ENCODE measurements at places on chromosomes 4 and X. TPM values are rescaled to one million over a fixed set of nuclear protein-coding genes. Genes with fewer than 3 reads are reported as not detected.

GRCh38 chr4:81227138-81227537 lies 12.1 kb upstream of the PRKG2 start:
- DNase-seq, result no peak

MMRN1 gene
- 13.1 TPM for total RNA-seq

DNA sequence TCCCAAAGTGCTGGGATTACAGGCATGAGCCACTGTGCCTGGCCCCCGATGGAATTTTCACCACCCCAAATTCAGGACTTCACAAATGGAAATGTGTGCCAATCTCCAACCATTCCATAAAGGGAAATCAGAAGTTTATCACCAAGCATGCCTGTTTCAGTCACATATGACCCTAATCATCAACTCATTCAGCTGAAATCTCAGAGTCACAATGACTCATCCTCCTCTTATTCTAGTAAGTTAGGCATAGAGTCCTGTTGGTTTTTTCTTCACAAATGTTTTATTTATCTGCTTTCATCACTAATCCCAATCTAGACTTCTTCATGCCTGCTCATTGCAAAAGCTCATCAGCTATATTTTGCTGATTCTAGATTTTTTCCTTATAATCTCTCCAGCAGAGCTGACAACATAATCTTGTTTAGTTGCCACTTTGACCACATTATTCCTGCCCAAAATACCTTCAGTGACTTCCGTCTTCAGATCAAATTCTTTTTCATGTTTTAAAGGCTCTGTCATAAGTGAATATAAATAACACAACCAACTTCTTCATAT lies 83.3 kb downstream of the SLC7A11 start:
- DNase-seq, result no peak

DNA sequence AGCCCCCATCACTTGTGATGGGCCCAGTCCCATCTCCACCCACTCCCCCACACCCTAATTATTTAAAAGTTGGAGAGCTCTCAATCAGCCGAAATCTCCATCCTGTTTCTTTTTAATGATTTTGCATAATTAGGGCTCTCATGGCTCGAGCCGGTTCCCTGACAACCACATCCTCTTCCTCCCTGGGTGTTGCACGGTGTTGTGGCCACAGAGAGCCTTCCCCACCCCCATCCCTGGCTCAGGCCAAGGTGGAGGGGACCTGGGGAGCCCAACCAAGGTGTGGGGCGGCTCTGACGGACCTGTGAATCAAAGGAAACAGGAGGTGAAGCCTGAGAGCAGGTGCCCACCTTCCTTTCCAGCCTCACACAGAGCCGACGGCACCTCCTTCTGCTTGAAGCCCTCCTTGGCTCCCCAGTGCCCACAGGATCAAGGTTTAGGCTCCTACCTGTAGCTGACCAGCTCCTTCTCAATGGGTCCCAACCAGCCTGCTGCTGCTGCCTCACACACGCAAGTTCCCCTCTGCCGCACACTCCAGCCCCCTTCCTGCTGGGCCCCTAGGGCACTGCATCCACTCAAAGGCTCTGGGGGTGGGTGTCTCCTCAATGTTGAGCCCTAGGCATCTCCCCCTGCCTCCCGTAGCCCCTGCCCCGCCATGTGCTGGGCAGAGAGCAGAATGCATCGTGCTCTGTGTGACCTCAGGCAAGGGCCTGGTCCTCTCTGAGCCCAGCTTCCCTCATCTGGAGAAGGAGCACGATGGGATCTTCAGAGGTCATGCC lies 68.7 kb downstream of the WFS1 start:
- no peak for DNase-seq

- no peak for DNase-seq
Observed at GRCh38 chr4:126241634-126242033, 926.9 kb downstream of the FAT4 start.

DNA sequence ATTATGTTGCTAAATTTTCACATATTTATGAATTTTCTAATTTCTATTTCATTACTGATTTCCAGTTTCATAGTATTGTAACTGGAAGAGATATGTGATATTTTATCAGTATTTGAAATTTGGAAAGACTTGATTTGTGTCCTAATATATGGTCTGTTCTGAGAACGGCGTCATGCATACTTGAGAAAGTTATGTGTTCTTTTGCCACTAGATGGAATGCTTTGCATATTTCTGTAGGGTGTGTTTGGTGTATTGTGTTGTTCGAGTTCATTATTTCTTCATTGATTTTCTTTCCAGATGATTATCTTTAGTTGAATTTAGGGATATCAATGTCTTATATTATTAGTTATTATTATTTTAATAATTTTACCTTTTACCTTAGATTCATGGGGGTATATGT lies 110.6 kb upstream of the ITM2A start:
- no peak for DNase-seq

GRCh38 chr4:185721190-185722028 lies 90.6 kb downstream of the SORBS2 start:
- no peak for DNase-seq

DDIT4L gene
- total RNA-seq, result not detected

GRCh38 chr4:140641105-140641555 lies 72.4 kb upstream of the UCP1 start:
- no peak for DNase-seq

DNA sequence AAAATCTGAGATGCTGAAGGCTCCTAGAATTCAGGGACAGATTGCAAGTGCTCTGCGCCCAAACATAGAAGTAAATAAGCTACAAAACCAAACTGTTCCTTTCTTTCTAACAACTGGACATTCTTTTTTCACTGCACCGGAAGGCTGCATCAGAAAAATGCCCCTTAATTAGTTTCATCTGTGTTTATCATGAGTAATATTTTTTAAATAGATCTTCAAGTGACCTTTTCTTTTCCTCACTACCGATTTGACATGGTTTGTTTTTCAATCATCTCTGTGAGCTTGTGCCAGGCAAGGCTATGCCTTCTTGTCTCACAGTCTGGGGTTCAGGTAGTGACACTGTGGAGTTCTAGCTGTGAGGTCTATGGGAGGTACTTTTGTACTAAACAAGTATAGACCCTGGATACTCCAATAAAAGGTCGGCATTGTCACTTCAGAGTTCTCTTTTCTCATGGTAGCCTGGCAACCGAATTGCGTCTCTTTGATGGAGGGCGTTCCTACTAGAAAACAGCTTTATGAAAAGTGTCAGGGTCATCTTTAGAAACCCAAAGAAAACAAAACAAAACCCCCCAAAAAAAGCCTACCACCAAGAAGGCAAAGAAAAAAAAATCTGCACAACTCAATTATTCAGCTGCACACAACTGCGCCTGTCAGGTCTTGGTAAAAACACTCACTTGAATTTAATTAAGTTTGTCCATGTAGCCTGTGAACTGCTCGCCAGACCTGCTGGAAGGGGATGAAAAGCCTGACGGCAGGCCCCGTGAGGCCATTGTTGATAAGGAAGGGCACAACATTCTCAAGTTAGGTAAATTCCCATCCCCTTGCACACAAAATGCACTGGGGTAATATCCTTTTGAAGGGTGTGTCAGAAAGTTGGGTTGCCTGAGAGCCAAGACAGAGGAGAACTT lies 22.8 kb upstream of the ADAMTS3 start:
- no peak for DNase-seq

DNA sequence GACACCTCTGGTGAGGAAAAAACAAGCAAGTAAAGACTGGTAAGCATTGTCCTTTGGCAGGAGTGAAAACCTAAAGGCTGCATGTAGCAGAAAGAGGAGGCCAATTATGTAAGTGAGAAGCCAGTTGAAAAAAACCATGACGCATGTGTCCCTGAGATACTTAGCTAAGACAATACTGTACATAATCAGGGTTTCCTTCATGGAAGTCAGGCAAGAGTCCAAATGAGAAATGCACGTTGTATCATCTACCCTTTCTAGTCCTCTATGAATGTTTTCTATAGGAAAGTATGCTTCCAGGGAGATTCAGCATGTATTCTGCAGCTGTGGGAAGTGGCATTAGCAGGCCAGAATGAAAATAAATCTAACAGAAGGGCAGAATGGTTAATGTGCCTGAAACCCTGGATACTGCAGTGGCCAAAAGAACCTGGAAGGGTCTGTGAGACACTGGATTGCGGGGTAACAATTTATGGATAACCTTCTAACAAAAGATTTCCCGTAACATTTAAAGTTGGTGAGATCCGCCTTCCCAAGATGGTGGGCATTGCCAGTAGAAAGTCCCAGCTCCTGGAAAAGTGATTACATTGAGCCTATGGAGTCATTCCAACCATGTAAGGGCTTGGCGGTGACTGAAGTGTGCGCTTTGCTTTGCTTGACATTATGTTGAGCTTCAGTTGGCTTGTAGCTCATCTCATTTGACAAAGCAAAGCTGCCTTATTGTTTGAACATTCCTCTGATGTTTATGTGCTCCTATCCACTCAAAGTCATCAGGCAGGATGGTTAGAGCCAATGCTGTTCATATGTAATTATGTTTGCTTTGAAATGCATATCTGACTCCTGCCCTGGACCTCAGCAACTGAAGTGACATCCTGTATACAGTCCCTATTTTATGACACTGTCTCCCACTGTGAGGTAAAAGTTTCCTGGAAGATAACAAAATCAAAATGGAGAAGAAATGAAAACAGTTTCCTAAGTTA lies 200.4 kb downstream of the ARHGAP24 start:
- DNase-seq, result no peak

DNA sequence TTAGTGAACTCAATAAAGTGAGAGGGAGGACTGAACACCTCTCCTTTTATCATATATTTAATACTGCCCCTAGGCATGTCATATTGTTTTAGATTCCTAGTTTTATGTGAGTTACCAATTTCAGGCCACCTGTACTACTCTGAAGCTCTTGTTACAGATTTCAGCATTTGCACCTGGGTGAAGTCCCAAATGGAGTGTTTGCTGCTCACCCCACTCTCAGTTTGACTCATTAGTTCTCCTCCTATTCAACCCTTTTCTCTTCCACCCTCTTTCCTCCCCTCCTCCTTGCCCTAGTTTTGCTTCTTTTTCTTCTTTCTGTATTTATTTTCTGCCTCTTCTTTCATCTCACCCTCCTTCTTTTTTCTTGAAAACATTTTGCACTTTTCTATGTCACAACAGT lies 1852.2 kb upstream of the IGFBP7 start:
- no peak for DNase-seq

GPC4 gene
- 15.3 TPM for total RNA-seq

- DNase-seq, result no peak
Observed at GRCh38 chr4:112109360-112110058, 35.7 kb upstream of the FAM241A start.

MAGEA2B gene
- total RNA-seq, result not detected

- DNase-seq, result no peak
Observed at GRCh38 chrX:150736475-150736874, 43.3 kb downstream of the MTMR1 start.

DNA sequence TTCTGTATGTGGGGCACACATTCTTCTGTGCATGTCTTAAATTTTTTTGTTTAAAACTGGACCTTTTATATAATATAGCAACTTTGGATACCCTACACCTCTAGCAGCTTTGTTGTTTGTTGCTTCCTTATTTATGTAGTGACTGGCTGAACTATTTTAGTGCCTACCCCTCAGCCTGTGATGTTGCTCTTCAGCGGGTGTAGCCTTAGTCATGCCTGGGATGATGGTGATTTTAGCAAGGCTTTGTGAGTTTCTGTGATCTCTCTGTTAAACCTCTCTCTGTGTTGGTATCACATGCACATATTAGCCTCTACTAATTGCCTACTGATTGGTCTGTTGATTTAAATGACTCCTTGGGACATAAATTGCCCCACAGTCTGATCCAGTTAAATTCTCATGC lies 22.8 kb downstream of the USP9X start:
- DNase-seq, result no peak

- peak; percentile 38 for DNase-seq
Observed at GRCh38 chrX:66074920-66075879, 35.3 kb upstream of the VSIG4 start.

DNA sequence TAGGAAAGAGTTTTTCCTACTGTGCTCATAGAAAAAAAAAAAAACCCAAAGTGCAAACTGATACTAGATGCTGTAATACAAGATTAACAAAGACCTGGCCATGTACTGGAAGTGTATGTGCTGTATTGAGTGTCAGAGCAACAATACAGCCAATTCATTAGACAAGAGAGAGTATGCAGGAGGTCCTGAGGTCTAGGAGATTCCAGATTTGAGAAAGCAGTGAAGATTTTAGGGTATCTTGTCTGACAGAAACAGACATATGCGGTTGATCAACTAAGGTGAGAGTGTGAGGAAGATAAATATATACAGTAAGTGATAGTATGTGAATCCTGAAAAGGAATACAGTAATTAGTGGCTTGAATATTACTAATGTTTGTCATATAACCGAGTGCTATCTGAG lies 3.0 kb downstream of the GPR174 start:
- no peak for DNase-seq

GRCh38 chr4:62899646-62900364 lies 1509.4 kb downstream of the TECRL start:
- DNase-seq, result no peak

GRCh38 chr4:180160195-180160983 lies 2082.8 kb upstream of the TENM3 start:
- no peak for DNase-seq

GRCh38 chrX:56793112-56793430 lies 64.0 kb downstream of the NBDY start:
- no peak for DNase-seq

DNA sequence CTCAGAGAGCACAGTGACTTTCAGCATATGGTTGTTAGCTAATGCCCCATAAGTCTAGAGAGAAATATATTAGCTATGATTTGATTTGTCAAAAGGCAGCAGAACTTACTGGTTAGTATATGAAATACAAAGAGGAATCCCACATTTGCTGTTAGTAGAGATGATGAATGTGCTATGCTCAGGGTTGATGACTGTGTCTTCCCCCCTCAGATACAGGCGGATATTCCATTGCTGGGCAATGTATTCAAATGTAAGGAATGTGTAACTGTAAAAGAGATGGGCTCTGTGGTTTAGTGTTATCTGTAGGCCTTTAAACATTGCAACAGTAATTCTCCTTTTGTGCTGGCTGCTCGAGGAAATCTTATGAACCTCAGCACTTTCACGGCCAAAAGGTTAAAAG lies 528.9 kb upstream of the ARX start:
- DNase-seq, result no peak

GRCh38 chr4:5784021-5784420 lies 73.0 kb downstream of the EVC start:
- DNase-seq, result no peak

DNA sequence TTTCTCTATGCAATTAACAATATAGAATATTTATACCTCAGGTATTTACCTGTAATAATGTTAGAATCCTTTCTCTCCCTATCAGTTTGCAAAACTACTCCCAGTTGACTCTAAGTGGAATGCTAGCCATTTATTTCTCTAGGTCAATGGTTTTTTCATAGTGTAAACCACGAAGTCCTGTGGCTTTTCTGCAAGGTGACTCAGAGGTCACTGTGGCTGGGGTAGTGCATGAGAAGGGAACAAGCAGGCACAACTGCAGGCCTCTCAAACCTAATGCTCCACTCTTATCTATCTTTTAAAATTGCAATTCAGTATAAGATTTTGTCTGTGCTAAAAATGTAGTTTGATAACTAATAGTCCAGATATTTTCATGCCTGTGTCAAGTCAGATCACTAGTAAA lies 159.4 kb downstream of the ANTXR2 start:
- DNase-seq, result no peak

DNA sequence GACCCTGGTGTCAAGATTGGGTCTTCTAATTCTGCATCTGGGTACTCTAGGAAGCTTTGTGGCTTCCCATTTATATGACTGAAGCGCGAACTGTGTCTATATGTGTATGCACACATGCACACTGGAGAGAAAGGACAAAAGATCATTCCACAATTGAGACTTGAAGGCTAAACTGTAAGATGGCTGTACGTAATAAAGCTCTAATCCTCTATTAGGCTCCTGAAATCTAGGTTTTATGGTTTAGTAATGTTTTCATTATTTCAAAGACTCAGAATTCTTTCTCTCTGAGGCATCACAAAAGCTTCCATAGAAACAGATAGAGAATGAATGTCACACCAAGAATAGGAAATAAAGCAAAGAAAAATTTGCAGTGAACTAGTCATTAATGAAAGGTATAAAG lies 320.7 kb upstream of the FTHL17 start:
- no peak for DNase-seq
